ENCODE measurements at places on chromosomes 1 and 21. TPM values are rescaled to one million over a fixed set of nuclear protein-coding genes. Genes with fewer than 3 reads are reported as not detected.

MOV10 gene
- total RNA-seq = 35.7 TPM

DNA sequence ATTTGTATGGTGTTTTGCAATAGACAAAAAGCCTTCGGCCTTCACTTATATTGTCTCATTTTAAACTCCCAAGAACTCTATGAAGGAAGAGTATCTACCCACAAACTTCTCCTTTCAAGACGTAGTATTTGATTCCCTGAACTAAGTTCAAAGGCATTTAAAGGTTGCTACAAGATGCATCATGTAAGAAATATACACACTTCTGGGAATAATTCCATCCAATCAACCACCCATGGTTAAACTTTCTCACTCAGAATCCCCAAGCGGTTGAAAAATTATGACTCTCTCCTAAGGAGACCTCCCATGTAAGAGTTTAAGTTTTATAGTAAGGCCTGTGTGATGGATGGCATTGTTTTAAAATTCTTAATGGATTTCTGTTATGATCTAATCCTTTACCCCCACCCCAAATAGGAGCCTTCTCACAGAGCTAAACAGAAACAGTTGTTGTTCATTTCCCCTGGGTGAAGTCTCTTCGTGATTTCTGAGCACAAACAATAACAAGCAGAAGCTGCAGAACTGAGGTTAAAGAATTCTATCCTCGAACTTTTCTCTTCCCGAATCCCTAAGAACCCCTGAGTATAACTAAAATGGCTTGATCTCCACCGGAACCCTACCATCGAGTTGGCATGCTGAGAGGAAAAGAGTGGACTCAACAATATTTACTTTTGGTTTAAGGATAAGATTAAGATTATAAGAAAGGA, 185.0 kb downstream of the TGFBR3 start:
- no peak for DNase-seq

- DNase-seq = no peak
Observed at GRCh38 chr1:203101813-203102634, 16.2 kb upstream of the MYOG start.

DNA sequence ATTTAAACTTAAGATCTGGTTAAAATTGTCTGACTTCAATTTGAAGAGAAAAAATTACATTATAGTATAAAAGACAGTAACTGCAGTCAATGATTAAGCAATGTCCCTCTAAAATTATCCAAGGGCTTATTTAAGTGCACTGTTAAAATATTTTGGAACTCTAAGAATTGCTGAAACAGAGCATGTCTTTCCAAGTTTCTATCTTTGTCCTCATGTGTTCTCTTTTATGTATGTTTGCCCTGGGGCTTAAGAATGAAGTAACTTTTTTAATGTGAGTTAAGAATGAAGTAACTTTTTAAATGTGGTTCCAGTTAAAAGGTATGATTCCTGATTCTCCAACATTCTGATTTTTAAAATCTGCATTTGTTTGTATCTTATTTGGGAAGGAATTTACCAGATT, 69.0 kb upstream of the MARK1 start:
- no peak for DNase-seq

DNA sequence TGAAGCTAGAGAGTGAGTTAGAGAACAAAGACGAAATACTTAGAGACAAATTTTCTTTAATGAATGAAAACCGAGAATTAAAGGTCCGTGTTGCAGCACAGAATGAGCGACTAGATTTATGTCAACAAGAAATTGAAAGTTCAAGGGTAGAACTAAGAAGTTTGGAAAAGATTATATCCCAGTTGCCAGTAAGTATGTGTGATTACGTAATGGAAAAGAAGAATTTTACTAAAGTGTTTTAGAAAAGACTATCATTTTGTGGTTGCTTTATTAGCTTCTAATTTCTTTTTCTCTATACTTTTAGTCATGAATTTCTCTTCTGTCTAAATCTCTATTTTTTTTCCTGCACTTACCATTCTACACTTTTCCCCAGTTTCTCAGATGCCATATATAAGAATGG, 26.7 kb downstream of the CCDC18 start:
- DNase-seq = no peak

- DNase-seq = no peak
Observed at GRCh38 chr21:35044770-35045541, 4.1 kb downstream of the RUNX1 start.

Data from epithelial cell of proximal tubule (primary cell).